Glomerular endothelial cell (primary cell): ENCODE measurements at places on chromosomes 13 and 19. TPM values are rescaled to one million over a fixed set of nuclear protein-coding genes. Genes with fewer than 3 reads are reported as not detected.

DNA sequence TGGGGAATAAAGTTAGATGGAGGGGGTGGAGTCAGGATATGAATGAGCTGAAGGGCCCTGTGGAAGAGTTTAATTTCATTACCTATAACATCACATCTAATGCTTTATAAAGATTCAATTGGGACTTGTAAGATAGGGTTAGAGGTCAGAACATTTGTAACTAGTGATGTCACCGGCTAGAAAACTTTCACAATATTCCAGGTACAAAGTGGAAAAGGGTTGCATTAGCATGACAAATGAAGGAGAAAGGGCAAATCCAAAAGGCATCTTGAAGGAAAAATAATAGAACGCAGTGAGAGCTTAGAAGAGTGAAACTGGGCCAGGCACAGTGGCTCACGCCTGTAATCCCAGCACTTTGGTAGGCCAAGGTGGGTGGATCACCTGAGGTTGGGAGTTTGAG, 7.6 kb downstream of the MBNL2 start:
- no peak for DNase-seq

DNA sequence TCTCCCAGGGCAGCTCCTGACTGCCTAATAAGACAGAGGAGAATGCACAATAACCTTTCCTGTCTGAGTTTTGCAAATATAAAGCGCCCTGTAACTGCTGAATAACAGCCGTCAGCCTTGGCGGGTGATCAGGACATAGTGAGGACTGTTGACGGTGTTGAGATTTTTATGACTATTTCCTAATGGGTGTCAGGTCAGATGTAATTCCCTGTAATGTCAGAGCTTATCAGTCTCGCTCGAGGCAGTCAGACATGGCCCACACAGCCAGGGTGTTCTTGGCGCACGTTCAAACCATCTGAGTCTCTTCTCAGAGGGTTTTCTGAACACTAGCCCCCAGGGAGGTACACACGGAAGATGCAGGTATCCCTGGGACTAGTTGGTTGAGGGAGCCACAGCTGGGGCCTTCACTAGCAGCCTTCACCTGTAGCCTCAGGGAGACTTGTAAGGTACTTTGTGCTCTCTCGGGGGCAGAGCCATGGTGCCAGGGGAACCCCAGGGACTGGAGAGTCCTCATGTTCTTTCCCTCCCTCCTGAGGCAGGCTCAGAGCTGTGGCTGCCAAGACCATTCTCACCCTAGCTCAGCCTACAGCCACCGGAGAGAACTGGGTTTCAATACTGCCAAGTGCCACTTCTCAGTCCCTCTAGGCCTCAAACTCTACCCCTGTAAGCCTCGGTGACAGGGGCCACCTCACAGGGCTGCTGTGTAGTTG, 213.1 kb downstream of the UQCRFS1 start:
- no peak for DNase-seq

Gene PDX1
- not detected in 2 replicates for total RNA-seq

Gene DMWD
- 51.2 and 62.6 TPM in 2 replicates for total RNA-seq

- DNase-seq: no peak
Measured at GRCh38 chr19:50402544-50403301, 16.0 kb upstream of the SPIB start.
